ENCODE measurements at places on chromosomes 16 and 17.

DNA sequence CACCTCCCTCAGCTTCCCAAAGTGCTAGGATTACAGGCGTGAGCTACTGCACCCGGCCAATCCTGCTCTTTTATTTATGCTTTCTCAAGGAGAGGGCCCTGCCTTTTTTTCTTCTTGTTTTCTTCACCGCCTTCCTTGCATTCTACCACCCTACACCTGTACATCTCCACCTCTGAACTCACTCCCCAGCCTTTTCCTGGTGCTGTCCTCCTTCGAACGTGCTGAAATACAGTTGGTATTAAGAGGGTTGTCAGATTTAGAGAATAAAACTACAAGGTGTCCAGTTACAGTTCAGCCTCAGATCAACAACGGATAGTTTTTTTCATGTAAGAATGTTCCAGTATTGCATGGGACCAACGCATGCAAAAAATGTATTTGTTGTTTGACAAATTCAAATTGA, 1.7 kb downstream of the PIRT start:
- DNase-seq = no peak

- no peak for DNase-seq
Observed at GRCh38 chr17:47738178-47738577, 5.1 kb downstream of the TBX21 start.

DNA sequence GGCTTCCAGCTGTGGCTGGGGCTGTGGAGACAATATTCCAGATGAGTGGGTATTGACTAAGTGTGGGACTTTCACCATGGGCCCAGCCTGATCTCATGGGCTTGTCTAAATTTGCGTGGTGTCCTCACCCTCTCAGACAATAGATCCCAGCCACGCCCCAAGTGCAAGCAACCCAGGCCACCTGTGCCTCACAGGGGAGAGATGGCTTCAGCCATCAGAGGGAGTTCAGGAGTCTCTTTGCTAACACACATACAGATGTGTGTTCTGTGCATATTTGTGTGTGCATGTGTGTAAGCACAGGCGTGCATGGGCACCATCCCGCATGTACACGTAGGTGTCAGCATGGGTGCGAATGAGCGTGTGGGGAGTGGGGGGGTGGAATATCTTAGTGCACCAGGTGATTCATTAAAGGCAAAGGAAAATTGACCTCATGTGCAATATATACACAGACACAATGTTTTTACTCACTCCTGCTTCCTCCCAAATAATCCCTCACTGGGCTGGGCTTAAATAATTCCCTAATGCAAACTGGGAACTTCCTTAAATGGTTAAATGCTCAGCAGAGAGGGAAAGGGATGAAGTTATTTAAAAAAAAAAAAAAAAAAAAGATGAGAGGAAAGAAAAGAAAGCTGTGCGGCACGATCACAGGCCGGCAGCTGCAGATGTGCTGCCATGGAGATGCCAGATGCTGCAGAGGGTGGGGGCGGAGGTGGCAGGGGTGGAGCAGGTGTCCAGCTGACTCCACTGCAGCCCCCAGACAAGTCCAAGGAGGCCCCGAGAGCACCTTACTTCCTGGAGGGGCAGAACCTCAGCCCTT, 24.0 kb upstream of the CDC42EP4 start:
- DNase-seq = no peak

GRCh38 chr16:57260294-57260929, 15.4 kb downstream of the ARL2BP start:
- no peak for DNase-seq

All from BE2C (cell line).